GM23248 (cell line): ENCODE measurements at places on chromosomes 3 and 15. TPM values are rescaled to one million over a fixed set of nuclear protein-coding genes. Genes with fewer than 3 reads are reported as not detected.

CLDN11 gene
- total RNA-seq, result 81.9 and 95.9 TPM in 2 replicates

ABI3BP gene
- total RNA-seq, result 6.8 and 16.8 TPM in 2 replicates

MCF2L2 gene
- not detected in 2 replicates for total RNA-seq

CXCR6 gene
- total RNA-seq, result not detected in 2 replicates

RTP4 gene
- 1.4 and 1.9 TPM in 2 replicates for total RNA-seq

DNA sequence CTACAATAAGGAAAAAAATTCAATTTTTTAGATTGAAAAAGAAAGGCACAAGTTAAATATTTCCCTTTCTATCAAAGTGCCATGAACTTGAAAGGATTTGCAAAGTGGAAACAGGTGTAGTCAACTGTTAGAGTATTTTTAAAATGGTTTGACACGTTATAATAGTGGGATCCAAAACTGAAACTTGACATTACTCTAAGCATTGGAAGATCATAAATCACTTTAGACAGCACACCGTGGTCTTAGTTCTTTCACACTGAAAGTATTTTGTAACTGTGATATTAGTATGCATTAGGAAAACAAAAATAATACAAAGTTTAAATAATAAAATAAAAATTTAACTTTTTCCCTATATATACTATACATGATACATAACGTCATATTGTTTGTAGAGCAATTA is 933.1 kb downstream of the EPHA3 start:
- no peaks in the 10 kb centered on the region for H3K27me3 ChIP-seq
- H3K4me3 ChIP-seq, result no peak overlapping the region

DNA sequence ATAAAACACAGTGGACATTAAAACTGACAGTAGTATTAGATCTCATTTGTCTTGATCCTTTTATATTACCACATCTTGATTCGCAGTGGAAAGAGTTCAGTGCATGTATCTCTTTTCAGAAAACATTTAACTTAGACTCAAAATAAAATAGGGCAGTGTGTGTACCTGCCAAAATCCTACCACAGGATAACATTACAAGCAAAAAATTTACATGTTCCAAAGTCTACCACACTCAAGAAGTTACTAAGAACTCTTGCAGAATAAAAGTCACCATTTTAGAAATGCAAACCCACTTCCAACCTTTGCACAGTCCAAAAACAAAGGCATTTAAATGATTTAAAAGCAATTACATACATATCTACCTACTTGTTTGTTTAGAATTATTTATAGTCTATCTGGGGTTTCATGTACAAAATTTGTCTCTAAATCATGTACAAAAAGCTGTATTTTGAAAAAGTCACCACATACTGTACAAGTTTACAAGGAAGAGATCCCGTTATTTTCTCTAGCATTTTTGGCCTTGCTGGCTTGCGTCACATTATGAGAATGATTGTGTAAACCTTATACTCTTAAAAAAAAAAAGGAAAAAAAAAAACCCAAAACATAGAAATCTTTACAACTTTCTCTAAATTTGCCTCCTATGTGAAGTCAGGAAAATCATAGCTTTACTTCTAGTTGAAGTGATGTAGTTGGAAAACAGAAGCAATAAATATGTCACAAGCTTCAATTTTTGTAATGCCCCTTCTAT is 153.8 kb downstream of the ADAM10 start:
- peaks cover 43% of the 10 kb centered on the region for H3K36me3 ChIP-seq
- DNase-seq, result no peak
- no peaks in the 10 kb centered on the region for H3K4me1 ChIP-seq
- no peak overlapping the region for H3K27ac ChIP-seq
- no peak overlapping the region for H3K4me3 ChIP-seq
- no peaks in the 10 kb centered on the region for H3K27me3 ChIP-seq

GRCh38 chr3:17144665-17144993 is 259.9 kb downstream of the PLCL2 start:
- no peaks in the 10 kb centered on the region for H3K4me1 ChIP-seq
- H3K27ac ChIP-seq, result no peak overlapping the region
- no peaks in the 10 kb centered on the region for H3K27me3 ChIP-seq
- no peak for DNase-seq

- peaks cover 12% of the 10 kb centered on the region for H3K27me3 ChIP-seq
- H3K4me3 ChIP-seq, result no peak overlapping the region
- no peaks in the 10 kb centered on the region for H3K4me1 ChIP-seq
- H3K27ac ChIP-seq, result no peak overlapping the region
- H3K36me3 ChIP-seq, result no peaks in the 10 kb centered on the region
Measured at GRCh38 chr3:125961289-125961589, 7.7 kb upstream of the ROPN1B start.

- H3K36me3 ChIP-seq, result no peaks in the 10 kb centered on the region
- no peak overlapping the region for H3K4me3 ChIP-seq
- peaks cover 12% of the 10 kb centered on the region for H3K4me1 ChIP-seq
- no peak overlapping the region for H3K27ac ChIP-seq
- no peak for DNase-seq
Measured at GRCh38 chr3:48397767-48398681, 26.0 kb downstream of the FBXW12 start.

- no peak overlapping the region for H3K27ac ChIP-seq
- H3K4me1 ChIP-seq, result no peaks in the 10 kb centered on the region
- H3K27me3 ChIP-seq, result peaks cover 63% of the 10 kb centered on the region
- peak; percentile 1 for DNase-seq
Measured at GRCh38 chr3:68931406-68932149, 769 bp downstream of the TAFA4 start.

GRCh38 chr3:46874430-46874829 is 3.1 kb upstream of the PTH1R start:
- H3K36me3 ChIP-seq, result no peaks in the 10 kb centered on the region
- peaks cover 7% of the 10 kb centered on the region; the same call in 1 of the 2 replicates for H3K4me1 ChIP-seq
- no peak for DNase-seq
- H3K4me3 ChIP-seq, result no peak overlapping the region
- H3K27me3 ChIP-seq, result peaks cover 3% of the 10 kb centered on the region; the same call in 1 of the 2 replicates

DNA sequence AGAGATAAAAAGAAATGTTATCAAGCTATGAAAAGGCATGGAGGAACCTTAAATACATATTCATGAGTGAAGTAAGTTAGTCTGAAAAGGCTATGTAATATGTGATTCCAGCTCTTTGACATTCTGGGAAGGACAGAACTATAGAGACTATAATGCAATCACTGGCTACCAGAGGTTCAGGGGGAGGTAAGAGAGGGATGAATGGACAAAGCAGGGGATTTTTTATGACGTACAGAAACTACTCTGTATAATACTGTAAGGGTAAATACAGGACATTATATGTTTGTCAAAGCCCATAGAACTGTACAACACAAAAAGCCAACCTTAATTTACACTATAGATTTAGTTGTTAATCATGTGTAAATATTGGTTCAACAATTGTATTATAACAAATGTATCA is 46.1 kb downstream of the MCTP2 start:
- H3K36me3 ChIP-seq, result no peaks in the 10 kb centered on the region
- no peak overlapping the region for H3K4me3 ChIP-seq
- no peak overlapping the region for H3K27ac ChIP-seq
- H3K4me1 ChIP-seq, result no peaks in the 10 kb centered on the region
- H3K27me3 ChIP-seq, result no peaks in the 10 kb centered on the region
- DNase-seq, result no peak
